ENCODE measurements at places on chromosomes 7 and 10. TPM values are rescaled to one million over a fixed set of nuclear protein-coding genes. Genes with fewer than 3 reads are reported as not detected.
A peak's percentile ranks its signal among the peaks of the same experiment; 100 is the strongest.

The JAKMIP3 gene
- 0.12 TPM for total RNA-seq

DNA sequence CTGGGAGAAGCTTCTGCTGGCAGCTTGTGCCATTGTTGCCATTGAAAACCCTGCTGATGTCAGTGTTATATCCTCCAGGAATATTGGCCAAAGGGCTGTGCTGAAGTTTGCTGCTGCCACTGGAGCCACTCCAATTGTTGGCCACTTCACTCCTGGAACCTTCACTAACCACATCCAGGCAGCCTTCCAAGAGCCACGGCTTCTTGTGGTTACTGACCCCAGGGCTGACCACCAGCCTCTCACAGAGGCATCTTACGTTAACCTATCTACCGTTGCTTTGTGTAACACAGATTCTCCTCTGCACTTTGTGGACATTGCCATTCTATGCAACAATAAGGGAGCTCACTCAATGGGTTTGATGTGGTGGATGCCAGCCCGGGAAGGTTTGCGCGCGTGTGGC, 220.7 kb downstream of the ADK start:
- no peaks in the 10 kb centered on the region for H3K27me3 ChIP-seq
- DNase-seq, result no peak
- no peak overlapping the region for H3K27ac ChIP-seq
- peaks cover 2% of the 10 kb centered on the region for H3K36me3 ChIP-seq
- no peak overlapping the region for H3K4me3 ChIP-seq
- no peaks in the 10 kb centered on the region for H3K4me1 ChIP-seq

DNA sequence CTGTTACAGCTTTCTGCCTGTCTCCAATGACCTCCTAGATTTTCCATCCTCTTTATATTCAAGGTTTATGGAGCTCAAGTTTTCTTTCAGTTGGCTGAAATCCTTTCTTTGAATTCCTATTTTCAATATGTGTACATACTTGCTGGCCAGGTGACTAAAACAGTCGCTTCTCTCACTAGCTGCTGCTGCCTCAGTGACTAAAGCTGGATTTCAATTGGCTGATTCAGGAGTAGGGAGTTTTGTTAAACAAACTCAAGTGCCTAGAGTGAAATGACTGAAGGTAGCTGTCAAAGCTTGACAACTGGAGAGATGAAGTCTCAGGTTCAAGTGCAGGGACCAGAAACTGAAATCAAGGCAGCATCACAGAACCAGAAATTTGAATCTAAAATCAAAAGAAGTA, 6.7 kb upstream of the POLR1F start:
- no peak for DNase-seq
- no peaks in the 10 kb centered on the region for H3K4me1 ChIP-seq
- H3K36me3 ChIP-seq, result no peaks in the 10 kb centered on the region
- no peak overlapping the region for H3K4me3 ChIP-seq
- H3K27me3 ChIP-seq, result peaks cover 4% of the 10 kb centered on the region

GRCh38 chr7:144384071-144384470, 19.4 kb downstream of the NOBOX start:
- H3K27me3 ChIP-seq, result no peaks in the 10 kb centered on the region
- no peak overlapping the region for H3K27ac ChIP-seq
- H3K4me1 ChIP-seq, result no peaks in the 10 kb centered on the region

GRCh38 chr7:91566402-91566732, 302.1 kb downstream of the FZD1 start:
- no peaks in the 10 kb centered on the region for H3K36me3 ChIP-seq
- H3K27ac ChIP-seq, result no peak overlapping the region
- no peak for DNase-seq
- no peaks in the 10 kb centered on the region for H3K27me3 ChIP-seq
- no peak overlapping the region for H3K4me3 ChIP-seq
- H3K4me1 ChIP-seq, result no peaks in the 10 kb centered on the region

DNA sequence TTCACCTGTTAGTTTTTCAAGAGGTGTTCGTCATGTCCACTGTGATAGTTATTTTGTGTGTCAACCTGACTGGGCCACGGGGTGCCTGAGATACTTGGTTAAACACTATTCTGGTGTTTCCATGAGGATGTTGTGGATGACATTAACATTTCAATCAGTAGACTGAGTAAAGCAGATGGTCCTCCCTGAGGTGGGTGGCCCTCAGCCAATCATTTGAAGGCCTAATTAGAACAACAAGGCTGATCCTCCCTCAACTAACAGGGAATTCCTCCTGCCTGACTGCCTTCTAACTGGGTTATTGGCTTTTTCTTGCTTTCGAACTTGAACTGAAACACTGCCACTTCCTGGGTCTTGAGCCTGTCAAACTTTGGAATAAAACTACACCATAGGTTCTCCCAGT, 75.8 kb downstream of the ENO4 start:
- H3K27ac ChIP-seq, result no peak overlapping the region
- H3K27me3 ChIP-seq, result peaks cover 1% of the 10 kb centered on the region
- DNase-seq, result no peak

DNA sequence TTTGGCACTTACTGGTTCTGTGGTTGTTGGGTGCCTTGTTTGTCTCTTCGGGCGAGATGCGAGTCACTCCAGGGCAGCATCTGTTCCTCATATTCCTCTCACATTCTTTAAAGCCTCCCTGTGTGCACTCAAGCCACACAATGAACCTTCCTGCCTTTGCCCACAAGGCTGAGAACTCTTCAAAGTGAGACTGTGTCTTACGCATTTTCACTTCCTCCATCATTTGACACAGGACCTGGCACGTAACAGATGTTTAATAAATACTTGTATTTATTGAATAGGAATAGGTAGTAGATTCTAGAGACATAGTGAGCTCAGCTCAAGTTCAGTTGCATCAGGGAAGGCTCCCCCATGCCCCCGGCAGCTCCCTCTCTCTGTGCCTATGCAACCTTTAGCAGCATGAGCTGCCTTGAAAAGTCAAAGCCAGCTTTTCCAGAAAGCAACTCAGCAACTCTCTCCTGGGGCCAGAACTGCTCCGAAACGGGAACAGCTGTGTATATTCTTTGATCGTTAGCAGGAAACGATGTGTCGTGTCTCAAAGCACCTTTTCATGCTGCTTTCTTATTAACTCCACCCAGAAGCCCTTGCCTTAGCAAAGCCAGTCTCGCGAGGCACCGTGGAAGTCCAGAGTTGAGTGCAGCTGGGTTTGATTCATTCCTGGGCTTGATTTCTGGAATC, 97.5 kb downstream of the PFKFB3 start:
- H3K36me3 ChIP-seq, result peaks cover 10% of the 10 kb centered on the region
- H3K4me3 ChIP-seq, result peak overlapping the region; percentile 11
- DNase-seq, result peak; percentile 41
- peaks cover 52% of the 10 kb centered on the region for H3K4me1 ChIP-seq
